CD4-positive, alpha-beta memory T cell (primary cell): ENCODE measurements at places on chromosomes 12 and 14. TPM values are rescaled to one million over a fixed set of nuclear protein-coding genes. Genes with fewer than 3 reads are reported as not detected.

Gene SDR9C7
- not detected for total RNA-seq

Gene C1QL4
- total RNA-seq, result not detected

- no peak overlapping the region for H3K4me3 ChIP-seq
- H3K4me1 ChIP-seq, result no peaks in the 10 kb centered on the region
- DNase-seq, result no peak
- no peaks in the 10 kb centered on the region for H3K27me3 ChIP-seq
- no peak overlapping the region for H3K27ac ChIP-seq
- H3K36me3 ChIP-seq, result no peaks in the 10 kb centered on the region
These were observed 53.5 kb downstream of the SLC38A6 start for GRCh38 chr14:61034416-61035120.

- H3K36me3 ChIP-seq, result peaks cover 35% of the 10 kb centered on the region
- H3K27me3 ChIP-seq, result no peaks in the 10 kb centered on the region
- H3K4me3 ChIP-seq, result no peak overlapping the region
- no peak overlapping the region for H3K27ac ChIP-seq
- peak; percentile 39 for DNase-seq
These were observed 27.5 kb downstream of the TCHP start for GRCh38 chr12:109927622-109928021.

Gene FBRSL1
- total RNA-seq, result 97.3 TPM

Gene SLC25A47
- not detected for total RNA-seq

GRCh38 chr12:66647034-66647691 lies 31.7 kb downstream of the GRIP1 start:
- no peak overlapping the region for H3K4me3 ChIP-seq
- no peak for DNase-seq
- H3K4me1 ChIP-seq, result no peaks in the 10 kb centered on the region
- no peaks in the 10 kb centered on the region for H3K27me3 ChIP-seq
- no peak overlapping the region for H3K27ac ChIP-seq
- H3K36me3 ChIP-seq, result no peaks in the 10 kb centered on the region

DNA sequence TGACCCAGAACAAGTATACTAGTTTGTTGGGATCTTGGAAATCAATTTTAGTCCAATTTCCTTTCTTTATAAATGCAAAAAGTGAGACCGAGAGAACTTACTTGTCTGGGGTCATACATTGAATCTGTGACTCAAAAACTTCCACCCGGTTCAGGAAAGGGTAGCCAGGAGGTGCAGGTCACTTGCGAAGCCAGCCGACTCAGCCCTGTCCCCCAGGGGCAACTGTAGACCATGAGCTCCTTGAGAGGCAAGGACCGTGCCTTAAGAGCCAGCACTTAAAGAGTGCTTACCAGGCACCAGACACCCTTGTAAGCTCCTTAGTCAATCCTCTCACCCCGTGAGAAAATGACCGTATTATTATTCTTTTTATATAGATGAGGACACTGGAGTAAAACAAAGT lies 505 bp upstream of the BCDIN3D start:
- peak overlapping the region; percentile 76 for H3K27ac ChIP-seq
- peak overlapping the region; percentile 84 for H3K4me3 ChIP-seq
- H3K36me3 ChIP-seq, result no peaks in the 10 kb centered on the region
- peaks cover 2% of the 10 kb centered on the region for H3K27me3 ChIP-seq
- no peak for DNase-seq

- H3K27ac ChIP-seq, result no peak overlapping the region
- no peaks in the 10 kb centered on the region for H3K36me3 ChIP-seq
- DNase-seq, result no peak
- peaks cover 15% of the 10 kb centered on the region for H3K4me1 ChIP-seq
- no peaks in the 10 kb centered on the region for H3K27me3 ChIP-seq
- no peak overlapping the region for H3K4me3 ChIP-seq
These were observed 2.4 kb downstream of the CEP83 start for GRCh38 chr12:94457311-94457710.

Gene PEBP1
- 95.9 TPM for total RNA-seq

Gene POTEG
- total RNA-seq, result not detected

- DNase-seq, result no peak
- no peaks in the 10 kb centered on the region for H3K4me1 ChIP-seq
- H3K27me3 ChIP-seq, result no peaks in the 10 kb centered on the region
- no peak overlapping the region for H3K4me3 ChIP-seq
- no peak overlapping the region for H3K27ac ChIP-seq
These were observed 203.0 kb downstream of the SNAPC1 start for GRCh38 chr14:61965030-61965745.

- no peak for DNase-seq
- H3K4me1 ChIP-seq, result peaks cover 2% of the 10 kb centered on the region
- no peak overlapping the region for H3K27ac ChIP-seq
- H3K4me3 ChIP-seq, result no peak overlapping the region
- H3K36me3 ChIP-seq, result no peaks in the 10 kb centered on the region
These were observed 18.5 kb upstream of the DUSP6 start for GRCh38 chr12:89370850-89371249.

GRCh38 chr12:85825746-85826145 lies 10.5 kb downstream of the RASSF9 start:
- H3K4me1 ChIP-seq, result no peaks in the 10 kb centered on the region
- no peak overlapping the region for H3K4me3 ChIP-seq
- no peak for DNase-seq
- no peak overlapping the region for H3K27ac ChIP-seq

- no peak overlapping the region for H3K4me3 ChIP-seq
- no peak overlapping the region for H3K27ac ChIP-seq
- no peaks in the 10 kb centered on the region for H3K4me1 ChIP-seq
- H3K27me3 ChIP-seq, result no peaks in the 10 kb centered on the region
These were observed 35.3 kb upstream of the TMTC1 start for GRCh38 chr12:29818916-29819623.

GRCh38 chr14:91413547-91414474 lies 3.8 kb downstream of the CCDC88C start:
- H3K27ac ChIP-seq, result peak overlapping the region; percentile 98
- DNase-seq, result peak; percentile 49
- peak overlapping the region; percentile 60 for H3K4me3 ChIP-seq

DNA sequence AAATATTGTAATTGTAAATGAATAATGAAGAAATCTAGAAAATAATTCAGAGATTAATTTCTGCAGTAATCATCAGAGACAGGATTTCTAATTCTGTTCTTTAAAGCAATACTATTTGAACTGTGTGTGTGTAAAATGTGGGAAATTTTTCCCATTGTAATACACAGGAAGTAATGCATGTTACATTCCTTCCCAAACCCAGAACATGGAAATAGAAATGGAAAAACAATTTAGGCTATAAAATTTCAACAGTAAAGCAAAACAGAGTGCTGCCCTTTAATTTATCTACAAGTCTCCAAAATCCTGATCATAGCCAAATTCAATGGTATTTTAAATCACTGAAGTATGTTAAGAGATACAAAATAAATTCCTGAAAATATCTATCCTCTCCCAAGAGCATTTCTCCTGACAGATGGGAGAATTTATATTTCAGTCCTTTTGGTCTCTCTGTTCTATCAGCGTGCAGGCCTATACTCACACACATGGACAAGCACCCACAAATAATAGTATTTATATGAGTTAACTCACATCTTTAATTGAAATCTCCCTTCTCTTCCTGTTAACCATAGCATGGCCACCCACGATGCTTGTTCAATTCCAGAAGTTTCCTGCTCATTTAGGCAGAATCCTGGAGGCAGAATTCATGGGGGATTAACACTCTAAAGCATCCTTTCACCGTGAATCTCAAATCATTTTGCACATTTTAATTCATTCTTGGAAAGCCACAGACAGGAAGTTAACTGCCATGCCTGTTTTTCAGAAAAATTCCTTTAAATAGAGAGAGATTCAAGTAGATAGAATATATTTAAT lies 1465.4 kb upstream of the FLRT2 start:
- DNase-seq, result no peak
- no peaks in the 10 kb centered on the region for H3K4me1 ChIP-seq
- H3K36me3 ChIP-seq, result no peaks in the 10 kb centered on the region
- no peak overlapping the region for H3K4me3 ChIP-seq
- no peaks in the 10 kb centered on the region for H3K27me3 ChIP-seq
- no peak overlapping the region for H3K27ac ChIP-seq

DNA sequence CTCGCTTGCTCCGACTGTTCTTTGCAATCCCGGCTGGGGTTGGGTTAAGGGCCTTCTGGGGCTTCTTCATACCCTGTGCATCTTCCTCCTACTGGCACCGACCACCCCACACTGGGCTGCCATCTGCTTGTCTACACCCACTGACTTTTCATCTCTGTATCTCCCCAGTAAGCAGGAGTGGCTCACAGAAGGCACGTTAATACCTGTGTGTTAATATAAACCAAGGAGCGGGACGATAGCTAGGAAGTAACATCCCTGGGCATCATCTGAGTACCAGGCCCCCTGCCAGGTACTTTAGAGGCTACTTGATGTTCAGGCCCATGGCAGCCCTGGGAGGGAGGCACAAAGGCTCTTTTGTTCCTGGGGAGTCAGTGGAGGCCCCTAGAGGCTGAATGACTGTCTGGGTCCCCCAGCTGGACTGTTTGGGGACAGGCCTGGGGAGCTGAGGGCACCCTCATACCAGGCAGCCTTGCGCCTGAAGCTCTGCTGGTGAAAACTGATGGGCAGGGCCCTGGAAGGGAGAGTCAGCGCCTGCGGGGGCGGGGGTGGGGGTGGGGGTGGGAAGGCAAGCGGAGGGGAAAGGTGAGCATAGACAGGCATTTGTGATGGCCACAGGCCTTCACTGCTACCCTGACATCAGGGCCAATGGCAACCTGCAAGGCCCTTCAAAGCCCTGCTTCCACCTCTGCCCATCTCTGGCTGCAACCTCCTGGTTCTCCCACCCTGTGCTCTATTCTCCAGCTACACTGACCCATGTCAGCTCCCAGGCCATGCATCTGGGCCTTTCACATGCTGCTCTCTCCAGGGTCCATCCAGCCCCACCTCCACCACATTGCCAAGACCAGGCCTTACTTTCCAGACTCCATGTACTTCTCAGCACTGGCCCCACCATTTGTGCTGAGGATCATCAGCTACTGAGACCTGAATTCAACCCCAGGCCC lies 34.2 kb upstream of the DEGS2 start:
- no peaks in the 10 kb centered on the region for H3K36me3 ChIP-seq

Gene ANG
- total RNA-seq, result 1.1 TPM

DNA sequence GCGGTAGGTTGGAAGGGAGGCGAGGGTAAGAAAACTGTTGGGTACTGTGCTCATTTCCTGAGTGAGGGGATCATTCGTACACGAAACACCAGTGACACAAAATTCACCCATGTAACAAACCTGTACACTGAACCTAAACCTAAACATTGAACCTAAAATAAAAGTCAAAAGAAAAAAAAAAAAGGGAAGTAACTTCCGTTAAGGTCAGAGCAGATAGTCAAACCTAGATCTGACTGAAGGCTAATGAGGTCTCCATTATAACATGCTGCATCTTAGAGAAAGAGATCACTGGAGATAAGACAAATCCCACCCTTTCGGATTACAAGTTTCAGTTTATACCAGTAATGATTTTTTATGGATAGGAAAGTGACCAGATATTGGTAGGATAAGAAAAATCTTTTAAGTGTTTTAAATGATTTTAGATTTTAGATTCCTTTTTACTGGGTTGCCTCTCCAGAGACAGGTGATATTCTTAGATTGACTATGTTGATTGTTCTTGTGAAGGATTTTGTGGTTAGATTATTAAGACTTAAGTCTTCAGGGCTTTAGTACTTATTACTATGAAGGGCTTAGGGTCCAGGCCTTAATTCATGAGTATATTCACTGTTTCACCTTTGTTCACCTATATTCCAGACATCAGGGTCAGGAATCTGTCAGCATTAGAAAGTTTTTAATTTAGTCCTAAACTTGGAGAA lies 11.2 kb upstream of the NCKAP1L start:
- no peaks in the 10 kb centered on the region for H3K36me3 ChIP-seq
- H3K27ac ChIP-seq, result no peak overlapping the region
- no peak overlapping the region for H3K4me3 ChIP-seq
- no peaks in the 10 kb centered on the region for H3K27me3 ChIP-seq
- H3K4me1 ChIP-seq, result no peaks in the 10 kb centered on the region

Gene MYH6
- not detected for total RNA-seq

DNA sequence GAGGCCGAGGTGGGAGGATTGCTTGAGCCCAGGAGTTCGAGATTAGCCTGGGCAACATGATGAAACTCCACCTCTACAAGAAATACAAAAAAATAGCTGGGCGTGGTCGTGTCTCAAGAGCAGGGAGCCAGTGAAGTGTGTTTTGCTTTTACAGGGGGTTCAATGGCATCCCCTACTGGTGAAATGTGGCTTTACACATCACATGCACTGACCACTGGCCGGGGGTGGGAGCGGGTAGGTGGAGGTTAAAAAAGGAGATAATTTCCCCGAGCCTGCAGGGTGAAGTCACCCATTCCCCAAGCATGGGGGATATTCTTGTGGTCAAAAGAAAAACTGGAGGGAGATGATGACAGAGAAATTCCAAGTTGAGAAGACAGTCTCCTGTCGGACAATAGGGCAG lies 63.6 kb upstream of the PWP1 start:
- no peaks in the 10 kb centered on the region for H3K27me3 ChIP-seq
- H3K36me3 ChIP-seq, result peaks cover 4% of the 10 kb centered on the region
- no peaks in the 10 kb centered on the region for H3K4me1 ChIP-seq
- DNase-seq, result no peak
- no peak overlapping the region for H3K27ac ChIP-seq

- H3K27me3 ChIP-seq, result no peaks in the 10 kb centered on the region
- H3K36me3 ChIP-seq, result no peaks in the 10 kb centered on the region
- DNase-seq, result no peak
- no peak overlapping the region for H3K4me3 ChIP-seq
These were observed 462.9 kb upstream of the PRICKLE1 start for GRCh38 chr12:43052441-43052840.

- H3K36me3 ChIP-seq, result no peaks in the 10 kb centered on the region
- no peaks in the 10 kb centered on the region for H3K27me3 ChIP-seq
These were observed 45.0 kb downstream of the LRTM2 start for GRCh38 chr12:1865284-1865866.

GRCh38 chr12:11834104-11834812 lies 184.8 kb downstream of the ETV6 start:
- H3K4me3 ChIP-seq, result no peak overlapping the region
- no peak overlapping the region for H3K27ac ChIP-seq
- no peak for DNase-seq
- H3K27me3 ChIP-seq, result no peaks in the 10 kb centered on the region
- peaks cover 36% of the 10 kb centered on the region for H3K4me1 ChIP-seq

- no peak for DNase-seq
- H3K27me3 ChIP-seq, result no peaks in the 10 kb centered on the region
- H3K4me1 ChIP-seq, result no peaks in the 10 kb centered on the region
- no peak overlapping the region for H3K4me3 ChIP-seq
- H3K27ac ChIP-seq, result no peak overlapping the region
These were observed 73.8 kb upstream of the ANKS1B start for GRCh38 chr12:100058482-100059029.

Gene SPTSSA
- 2.1 TPM for total RNA-seq

DNA sequence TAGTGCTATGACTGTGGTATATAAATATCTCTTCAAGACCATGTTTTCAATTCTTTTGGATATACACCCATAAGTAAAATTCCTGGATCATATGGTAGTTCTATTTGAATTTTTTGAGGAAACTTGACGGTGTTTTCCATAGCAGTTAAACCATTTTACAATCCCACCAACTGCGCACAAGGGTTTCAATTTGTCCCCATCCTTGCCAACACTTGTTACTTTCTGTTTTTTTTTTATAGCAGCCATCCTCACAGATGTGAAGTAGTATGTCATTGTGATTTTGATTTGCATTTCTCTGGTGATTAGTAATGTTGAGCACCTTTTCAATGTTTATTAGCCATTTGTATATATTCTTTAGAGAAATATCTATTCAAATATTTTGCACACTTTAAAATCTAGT lies 14.5 kb upstream of the A2M start:
- H3K27ac ChIP-seq, result no peak overlapping the region
- no peak for DNase-seq
- no peak overlapping the region for H3K4me3 ChIP-seq
- H3K4me1 ChIP-seq, result no peaks in the 10 kb centered on the region

- H3K27me3 ChIP-seq, result no peaks in the 10 kb centered on the region
- DNase-seq, result no peak
- H3K4me3 ChIP-seq, result no peak overlapping the region
- no peaks in the 10 kb centered on the region for H3K4me1 ChIP-seq
- no peaks in the 10 kb centered on the region for H3K36me3 ChIP-seq
These were observed 665.2 kb upstream of the FLRT2 start for GRCh38 chr14:84864548-84865271.
